Stimulated activated CD4-positive, alpha-beta T cell treated with anti-CD3 and anti-CD28 coated beads, TNF-alpha, amount 100 ng/mL, for 4 hours (primary cell): ENCODE measurements at places on chromosomes 4 and X.

GRCh38 chr4:7765666-7766065 lies 174.0 kb downstream of the AFAP1 start:
- DNase-seq = no peak

GRCh38 chr4:8730159-8730558 lies 137.6 kb downstream of the CPZ start:
- DNase-seq = no peak

DNA sequence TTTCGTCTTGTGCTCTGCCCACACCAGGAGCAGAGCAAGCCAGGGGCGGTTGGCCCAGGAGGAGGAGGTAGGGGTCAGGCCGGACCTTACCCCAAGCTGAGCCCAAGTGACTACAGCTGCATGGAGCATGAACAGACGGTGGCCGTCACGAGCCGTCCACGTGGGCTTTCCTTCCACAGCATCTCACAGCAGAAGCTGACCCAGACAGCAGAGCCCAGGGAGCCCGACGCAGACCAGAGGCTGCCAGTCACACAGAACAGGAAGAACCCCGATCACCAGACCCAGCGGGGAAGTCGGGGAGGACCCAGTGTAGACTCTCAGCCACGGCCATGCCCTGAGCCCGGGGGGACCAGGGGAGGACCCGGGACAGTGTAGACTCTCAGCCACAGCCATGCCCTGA lies 58.0 kb downstream of the FAM53A start:
- no peak for DNase-seq

DNA sequence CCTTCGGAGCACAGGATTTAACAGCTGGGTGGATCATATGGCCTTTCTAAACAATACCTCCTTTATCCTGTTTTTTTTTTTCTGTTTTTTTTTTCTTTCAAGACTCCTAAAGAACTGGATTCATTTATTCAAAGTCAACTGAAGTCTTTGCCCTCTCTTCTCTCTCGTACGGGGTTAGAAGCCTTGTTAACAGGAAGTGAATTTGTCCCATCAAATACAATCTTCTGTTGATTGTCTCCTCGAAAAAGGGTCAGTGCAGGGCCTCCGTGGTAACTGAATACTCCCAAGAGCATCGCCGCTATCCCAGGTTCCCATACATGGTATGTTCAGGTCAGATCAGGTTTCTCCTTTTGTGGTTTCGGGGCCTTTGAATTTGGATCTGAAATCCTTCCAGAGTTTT lies 1.8 kb upstream of the TMEM128 start:
- no peak for DNase-seq

- no peak for DNase-seq
Observed at GRCh38 chrX:154918060-154918483, 31.9 kb downstream of the F8A1 start.

DNA sequence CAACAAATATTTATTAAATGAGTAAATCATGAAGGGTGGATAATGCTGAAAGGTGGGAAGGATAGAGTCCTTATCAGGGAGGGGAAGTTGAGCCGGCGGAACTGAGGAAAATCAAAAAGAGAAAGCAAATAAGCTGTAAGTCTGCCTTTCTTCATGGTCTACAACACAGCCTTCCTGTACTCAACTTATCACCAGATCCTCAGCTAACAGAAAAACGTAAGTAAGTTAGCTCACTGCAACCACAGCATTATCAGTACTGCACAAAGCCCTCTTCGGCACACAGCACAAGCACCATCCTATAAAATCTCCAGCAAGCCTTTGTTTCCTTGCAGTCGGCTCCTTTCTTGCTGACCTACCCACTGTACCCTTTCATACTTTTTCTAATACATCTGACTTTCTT lies 70.3 kb downstream of the CRMP1 start:
- no peak for DNase-seq
